ENCODE measurements at places on chromosomes 13 and 19.
A peak's percentile ranks its signal among the peaks of the same experiment; 100 is the strongest.

- DNase-seq: no peak
Observed at GRCh38 chr13:85313761-85314503, 485.3 kb downstream of the SLITRK6 start.

- no peak for DNase-seq
Observed at GRCh38 chr19:29805031-29805965, 6.5 kb upstream of the CCNE1 start.

GRCh38 chr13:113021811-113022210 lies 52.8 kb downstream of the MCF2L start:
- no peak for DNase-seq

GRCh38 chr13:110777251-110777820 lies 63.8 kb downstream of the ING1 start:
- DNase-seq: no peak

GRCh38 chr19:46503848-46504453 lies 8.3 kb upstream of the PNMA8B start:
- no peak for DNase-seq

GRCh38 chr19:3064011-3064330 lies 1.7 kb upstream of the TLE5 start:
- no peak for DNase-seq

- no peak for DNase-seq
Observed at GRCh38 chr13:77062097-77062496, 35.1 kb upstream of the FBXL3 start.

DNA sequence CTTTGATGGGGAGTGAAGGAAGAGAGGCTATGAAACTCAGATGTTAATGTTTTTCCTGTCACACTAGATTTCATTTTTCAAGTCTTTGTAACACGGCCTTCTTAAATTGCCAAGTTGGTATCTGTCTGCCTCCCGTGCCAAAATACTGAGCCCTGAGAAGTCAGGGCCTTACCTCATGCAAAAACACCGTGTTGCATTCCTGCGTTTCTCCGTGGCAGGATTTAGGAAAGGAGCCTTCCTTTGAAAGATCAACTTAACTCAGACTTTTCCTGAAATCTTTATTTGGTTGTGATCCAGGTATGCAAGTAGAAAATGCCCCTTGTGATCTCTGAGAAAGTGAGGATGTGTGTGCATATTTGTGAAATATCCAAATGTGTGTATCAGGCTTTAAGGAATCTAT lies 1291.0 kb upstream of the SLC10A2 start:
- no peak for DNase-seq

DNA sequence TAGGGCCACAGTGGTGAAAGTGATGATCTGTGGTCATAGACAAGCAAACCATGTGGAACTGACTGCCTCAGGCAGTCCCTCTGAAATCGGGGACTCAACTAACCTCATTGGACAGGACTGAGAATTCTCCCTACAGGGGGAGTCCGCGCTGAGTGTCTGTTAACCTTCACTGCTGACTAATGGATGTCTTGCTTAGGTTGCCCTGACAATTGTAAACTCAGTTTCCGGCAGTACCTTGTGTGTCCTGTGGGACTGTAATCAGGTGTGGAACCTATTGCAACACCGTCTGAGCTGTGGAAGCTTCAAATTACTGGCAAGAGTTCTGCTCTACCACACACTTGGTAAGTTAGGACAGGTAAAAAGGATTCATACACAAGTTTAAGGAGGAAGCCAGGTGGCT lies 21.8 kb downstream of the ZNF77 start:
- DNase-seq: no peak

DNA sequence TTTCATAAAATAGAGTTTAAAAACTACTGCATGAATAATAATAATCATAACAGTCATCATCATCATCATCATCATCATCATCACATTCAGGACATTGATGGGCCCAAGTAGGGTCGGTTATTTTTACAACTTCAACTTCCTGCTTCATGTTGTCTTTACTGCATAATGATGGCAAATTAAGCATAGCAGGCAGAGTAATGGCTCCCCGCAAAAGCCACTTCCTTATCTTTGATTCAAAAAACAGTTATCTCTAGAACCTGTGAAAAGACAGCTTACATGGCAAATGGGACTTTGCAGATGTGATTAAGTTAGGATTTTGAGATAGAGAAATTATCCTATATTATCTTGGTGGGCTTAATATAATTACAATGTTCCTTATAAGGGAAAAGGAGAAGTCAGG lies 792.9 kb downstream of the LIG4 start:
- DNase-seq: no peak

GRCh38 chr13:40433577-40433976 lies 232.9 kb downstream of the FOXO1 start:
- peak; percentile 12 for DNase-seq

- no peak for DNase-seq
Observed at GRCh38 chr13:43377149-43377548, 353.8 kb downstream of the DNAJC15 start.

GRCh38 chr13:84524586-84524985 lies 642.3 kb upstream of the SLITRK1 start:
- DNase-seq: no peak

GRCh38 chr13:56015919-56016318 lies 1124.8 kb upstream of the PRR20A start:
- DNase-seq: no peak

DNA sequence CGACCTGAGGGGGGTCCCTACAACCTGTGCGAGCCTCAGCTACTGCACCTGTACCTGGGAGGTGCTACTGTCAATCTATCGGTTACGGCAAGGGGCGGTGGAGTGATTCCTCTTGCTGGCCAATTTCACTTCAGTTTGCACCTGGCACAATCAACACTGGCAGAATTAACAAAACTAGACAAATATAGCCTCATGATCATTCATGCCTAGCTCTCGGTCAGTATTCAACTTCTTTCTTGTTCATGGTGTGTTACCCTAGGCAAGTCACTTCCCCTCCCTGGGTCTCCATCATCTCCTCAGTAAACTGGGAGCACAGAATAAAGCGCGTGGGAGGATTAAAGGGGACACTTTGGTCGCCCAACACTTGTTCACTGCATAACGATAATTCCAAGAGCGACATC lies 618 bp downstream of the HAUS8 start:
- DNase-seq: no peak

DNA sequence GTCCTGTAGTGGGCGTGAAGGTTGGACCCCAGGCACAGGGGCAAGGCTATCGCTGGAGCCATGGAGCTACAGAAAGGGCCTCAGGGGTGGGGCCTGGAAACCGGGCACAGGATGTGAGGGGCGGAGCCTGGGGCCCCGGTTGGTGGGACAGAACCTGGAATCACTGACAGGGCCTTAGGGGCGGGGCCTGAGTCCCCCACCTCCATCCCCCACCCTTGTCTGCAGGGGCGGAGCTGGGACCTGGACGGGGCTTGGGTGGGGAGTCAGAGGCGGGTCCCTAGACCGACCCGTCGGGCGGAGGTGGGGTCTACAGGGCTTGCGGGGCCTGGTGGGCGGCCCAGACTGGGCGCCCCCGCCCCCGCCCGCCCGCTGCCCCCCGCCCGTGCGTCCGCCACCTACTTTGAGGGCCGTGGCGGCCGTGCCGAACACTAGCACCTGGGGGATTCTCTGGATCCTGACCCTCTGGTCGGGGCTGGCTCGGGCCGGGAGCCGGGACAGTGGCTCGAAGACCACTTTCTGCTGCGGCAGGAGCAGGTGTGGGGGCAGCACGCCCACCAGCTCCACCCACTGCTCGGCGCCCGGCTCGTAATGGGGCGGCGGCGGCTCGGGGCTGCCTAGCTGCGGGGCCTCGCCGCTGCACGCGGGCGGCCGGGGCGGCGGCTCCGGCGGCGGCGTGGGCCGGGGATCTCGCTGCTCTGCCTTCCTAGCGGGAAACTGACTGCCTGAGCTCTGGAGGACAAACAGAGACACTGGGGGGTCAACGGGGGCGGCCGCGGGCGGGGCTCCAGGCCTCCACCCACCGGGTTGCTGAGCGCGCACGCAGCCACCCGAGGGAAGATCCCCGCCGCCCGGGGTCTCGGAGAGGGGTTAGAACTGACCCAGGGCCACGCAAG lies 26.3 kb downstream of the DCAF15 start:
- DNase-seq: no peak

DNA sequence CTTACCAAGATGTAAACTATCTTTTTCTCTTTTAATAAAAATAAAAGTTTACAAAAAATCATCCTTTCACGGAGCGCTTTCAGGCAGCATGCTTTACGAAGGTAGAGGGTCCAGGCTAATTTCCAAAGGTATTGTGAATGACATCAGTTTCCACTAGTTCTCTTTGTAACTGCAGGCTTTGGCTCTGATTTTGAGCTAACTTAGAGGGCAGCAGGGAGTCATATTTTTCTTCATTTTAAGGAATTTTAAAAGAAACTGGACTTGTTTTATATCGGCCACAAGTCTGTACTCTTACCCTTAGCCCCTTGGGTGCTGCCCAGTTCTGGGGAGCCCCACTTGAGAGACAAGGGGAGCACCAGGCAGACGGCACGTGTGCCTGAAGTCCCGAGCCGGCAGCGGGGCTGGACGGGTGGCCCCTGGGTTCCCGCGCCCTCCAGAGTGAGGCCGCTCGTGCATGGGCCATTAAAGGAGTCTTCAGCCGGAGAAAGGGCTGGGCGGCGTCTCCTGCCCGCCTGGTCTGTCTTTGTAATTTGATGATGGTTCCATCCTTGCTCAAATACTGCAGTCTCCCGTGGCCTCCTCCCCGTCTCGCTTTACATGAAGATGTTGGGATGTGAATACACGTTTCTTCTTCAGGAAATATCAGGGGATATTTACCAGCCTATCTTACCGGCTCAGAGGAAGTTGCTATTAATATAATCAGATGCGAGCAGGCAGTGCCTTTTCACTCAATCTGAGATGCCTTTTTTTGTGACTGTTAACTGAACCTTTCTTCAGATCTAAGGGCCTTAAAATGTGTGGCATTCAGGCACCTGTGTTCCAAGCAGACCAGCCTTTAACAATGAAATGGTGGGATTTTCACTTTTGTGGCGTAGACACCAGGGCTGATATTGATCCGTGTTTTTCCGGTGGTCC lies 67.4 kb downstream of the GGACT start:
- no peak for DNase-seq

GRCh38 chr13:75855847-75856246 lies 219.7 kb downstream of the LMO7 start:
- DNase-seq: no peak

GRCh38 chr13:61531383-61532065 lies 115.9 kb upstream of the PCDH20 start:
- DNase-seq: no peak

- no peak for DNase-seq
Observed at GRCh38 chr13:51666374-51666773, 82.1 kb downstream of the WDFY2 start.

- DNase-seq: no peak
Observed at GRCh38 chr19:53655042-53655665, 23.4 kb downstream of the DPRX start.

GRCh38 chr19:5864725-5865486 lies 5.4 kb downstream of the FUT5 start:
- DNase-seq: no peak

DNA sequence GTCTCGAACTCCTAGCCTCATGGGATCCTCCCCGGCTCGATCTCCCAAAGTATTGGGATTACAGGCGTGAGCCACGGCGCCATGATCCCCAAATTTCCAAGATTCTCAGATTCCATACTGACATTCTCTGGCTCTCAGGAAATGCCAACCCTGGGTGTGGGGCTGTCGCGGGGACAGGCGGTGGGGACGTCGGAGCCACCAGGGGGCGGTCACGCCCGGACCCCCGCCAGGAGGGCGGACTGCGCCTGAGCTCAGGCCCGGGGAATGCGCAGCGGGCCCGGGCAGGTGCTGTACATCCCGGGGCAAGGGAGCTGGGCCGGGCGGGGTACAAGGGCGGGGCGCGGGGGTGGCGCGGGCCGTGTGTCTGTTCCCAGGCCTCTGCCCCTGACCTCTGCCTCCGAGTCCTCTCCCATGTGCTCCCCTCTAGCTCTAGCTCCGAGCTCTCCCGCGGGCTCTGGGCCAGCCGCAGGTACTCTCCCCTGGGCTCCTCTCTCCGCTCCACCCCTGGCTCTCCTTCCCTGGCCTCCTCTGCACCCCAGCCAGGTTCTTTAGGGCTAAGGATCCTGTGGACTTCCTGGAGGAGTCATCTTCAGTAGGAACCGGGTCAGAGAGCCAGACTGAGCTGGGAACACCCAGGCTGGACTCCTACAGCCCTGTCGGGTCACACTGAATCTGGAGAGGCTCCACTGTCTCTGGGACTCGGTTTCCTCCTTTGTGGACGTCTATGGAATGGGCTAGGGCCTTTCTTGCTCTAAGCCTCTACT lies 2.4 kb downstream of the PPP1R13L start:
- no peak for DNase-seq

GRCh38 chr13:99366075-99366987 lies 59.1 kb upstream of the GPR183 start:
- no peak for DNase-seq

DNA sequence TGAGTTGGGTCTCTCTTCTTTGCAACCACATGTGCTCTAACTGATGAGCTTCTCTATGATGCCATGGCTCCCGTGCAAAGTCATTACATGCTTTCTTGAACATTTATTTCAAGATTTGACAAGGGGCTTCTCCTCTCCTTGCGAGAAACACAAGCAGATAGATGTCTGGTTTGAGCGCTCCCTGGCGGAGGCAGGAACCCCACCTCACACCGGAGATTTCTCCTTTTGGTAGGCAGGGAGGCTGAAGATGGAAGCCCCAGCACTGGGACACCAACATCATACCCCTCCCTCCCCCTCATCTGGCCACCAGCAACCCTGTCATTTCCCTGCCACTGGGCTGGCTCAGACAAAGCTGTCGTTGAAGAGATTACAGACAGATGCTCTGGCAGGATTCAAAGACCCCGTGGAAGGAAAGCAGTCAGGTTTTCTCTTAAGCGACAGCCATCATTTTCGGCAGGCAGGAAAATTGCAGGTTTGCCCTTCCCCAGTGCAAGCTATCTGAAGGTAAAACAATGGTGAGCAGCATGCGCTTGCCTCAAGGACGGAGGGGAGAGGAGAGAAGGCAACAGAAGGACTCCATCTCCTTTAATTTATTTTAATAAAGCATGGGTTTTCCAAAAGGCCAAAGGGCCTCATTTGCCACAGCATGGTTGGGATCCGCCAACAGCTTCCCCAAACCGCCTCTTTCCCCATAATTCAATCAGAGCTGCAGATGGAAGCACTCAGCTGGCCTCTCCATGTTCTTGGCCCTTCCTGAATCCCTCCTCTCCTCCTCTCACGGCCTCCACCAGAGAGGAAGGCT lies 344.1 kb upstream of the TSHZ3 start:
- DNase-seq: no peak

- DNase-seq: no peak
Observed at GRCh38 chr13:111876506-111876905, 190.4 kb upstream of the SOX1 start.
